ENCODE measurements at places on chromosomes 2 and 18.

DNA sequence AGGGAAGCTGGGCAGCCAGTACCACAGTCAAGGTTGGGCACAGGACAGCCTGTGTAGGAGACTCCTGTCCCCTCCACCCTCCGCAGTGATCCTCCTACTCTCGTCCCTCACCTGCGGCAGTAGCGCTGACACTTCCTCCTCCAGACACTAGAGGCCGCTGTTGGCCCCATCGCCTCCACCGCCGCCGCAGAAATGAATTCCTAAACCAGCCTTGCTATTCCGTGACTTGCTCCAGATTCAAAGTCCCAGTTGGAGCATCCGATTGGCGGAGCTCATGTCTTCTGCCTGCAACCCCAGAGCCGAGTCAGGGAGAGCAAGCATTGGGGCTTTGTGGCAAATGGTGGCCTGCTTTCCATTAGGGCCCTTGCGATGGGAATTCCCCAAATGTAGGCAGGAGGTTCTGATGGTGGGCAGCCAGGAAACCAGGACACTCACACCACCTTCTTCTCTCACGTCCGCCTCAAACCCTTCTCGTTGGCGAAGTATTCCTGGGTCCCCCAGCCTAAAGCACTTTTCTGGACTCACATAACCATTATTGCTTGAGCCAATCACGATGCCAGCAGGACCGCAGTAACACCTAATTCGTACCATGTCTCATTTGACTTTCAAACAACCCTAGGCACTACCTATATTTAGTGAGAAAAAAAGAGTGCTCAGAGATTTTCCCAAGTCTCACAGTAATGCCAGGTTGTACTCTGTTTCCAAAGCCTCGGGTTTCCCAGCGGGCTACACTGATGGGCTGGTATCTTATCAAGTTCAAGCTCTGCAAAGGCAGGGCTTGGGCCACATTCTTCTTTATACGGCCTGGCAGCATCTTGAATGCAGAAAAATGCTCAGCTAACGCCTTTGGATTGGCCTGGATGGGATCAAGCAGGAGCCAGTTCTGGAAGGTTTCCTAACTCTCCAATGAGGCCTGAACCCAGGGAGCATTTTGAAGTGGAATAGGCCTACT is 1.2 kb upstream of the DNAJB2 start:
- peak; percentile 90 for DNase-seq

GRCh38 chr18:31774962-31775361 is 14.3 kb upstream of the SLC25A52 start:
- DNase-seq: no peak

DNA sequence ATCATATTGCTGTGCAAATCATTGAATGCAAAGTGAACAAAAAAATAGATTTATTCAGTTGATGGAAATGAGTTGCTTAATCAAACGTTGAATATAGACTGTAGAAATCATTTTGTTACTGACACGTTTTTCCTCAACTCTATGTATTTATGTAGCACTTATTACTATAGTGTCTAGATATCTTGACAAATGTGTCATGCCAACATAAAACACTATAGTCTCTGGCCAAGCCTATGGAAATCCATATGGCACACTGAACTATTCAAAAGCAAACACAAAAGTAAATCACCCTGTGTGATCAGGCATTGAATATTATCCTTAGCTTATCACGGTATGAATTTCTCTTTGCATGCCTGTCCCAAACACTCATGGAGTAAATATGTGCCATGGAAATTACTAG is 131.3 kb downstream of the ZNF804A start:
- no peak for DNase-seq

DNA sequence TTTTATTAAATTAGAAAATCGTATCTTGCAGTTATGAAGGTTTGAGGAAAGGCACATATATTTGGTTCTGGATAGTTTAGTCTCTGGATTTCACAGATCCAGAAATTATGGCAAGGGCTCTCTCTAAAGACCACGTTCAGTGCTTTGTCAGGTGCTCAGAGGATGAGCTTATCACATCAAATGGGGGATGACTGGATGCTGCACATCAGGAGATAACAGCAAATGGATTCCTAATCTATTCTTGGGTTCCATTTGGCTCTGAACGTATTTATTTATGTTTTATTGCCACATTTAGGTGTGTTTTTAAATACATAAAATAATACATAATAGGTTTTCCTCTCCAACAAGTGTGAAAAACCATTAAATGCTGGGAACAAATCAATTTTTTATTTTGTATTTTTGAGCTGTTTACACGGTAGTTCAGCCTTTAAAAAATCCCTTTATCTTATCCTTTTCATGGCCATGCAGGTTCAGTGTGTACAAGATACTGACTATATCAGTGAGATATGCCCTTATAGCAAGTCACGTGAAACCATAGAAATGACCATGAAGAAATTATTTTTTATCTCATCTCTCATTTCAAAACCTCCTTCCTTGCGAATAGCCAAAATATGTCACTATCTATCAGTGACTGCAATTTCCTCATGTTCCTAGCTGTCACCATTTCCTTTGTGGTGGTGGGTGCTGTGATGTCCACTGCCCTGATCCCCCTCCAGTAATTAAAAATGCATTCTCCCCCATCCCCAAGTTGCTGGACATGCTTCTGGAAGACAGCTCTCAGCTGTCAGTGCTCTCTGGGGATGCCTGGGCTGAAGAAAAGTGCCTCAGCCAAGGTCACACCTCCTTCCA is 25.9 kb upstream of the CXCR4 start:
- DNase-seq: no peak

Measured in posterior vena cava (tissue), 2 donors.